ENCODE measurements at places on chromosomes 4 and X.

DNA sequence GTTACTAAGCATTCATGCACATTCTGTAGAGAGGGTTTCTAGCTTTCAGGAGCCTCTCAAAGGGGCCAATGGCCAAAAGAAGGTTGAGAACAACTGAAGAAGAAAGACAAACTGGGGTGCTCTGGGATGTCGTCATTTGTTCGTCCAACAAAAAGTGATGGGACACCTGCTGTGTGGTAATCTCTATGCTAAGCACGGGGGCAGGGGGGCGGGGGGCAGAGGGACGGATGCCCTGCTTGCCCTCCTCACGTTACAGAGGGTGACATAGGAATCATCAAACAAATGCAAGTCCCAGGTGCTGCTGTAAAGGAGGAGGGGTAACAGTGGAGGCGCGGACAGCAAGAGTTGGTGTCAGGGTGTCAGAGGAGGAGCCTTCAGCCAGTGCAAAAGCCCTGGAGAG is 12.8 kb upstream of the CRMP1 start:
- no peak for DNase-seq

DNA sequence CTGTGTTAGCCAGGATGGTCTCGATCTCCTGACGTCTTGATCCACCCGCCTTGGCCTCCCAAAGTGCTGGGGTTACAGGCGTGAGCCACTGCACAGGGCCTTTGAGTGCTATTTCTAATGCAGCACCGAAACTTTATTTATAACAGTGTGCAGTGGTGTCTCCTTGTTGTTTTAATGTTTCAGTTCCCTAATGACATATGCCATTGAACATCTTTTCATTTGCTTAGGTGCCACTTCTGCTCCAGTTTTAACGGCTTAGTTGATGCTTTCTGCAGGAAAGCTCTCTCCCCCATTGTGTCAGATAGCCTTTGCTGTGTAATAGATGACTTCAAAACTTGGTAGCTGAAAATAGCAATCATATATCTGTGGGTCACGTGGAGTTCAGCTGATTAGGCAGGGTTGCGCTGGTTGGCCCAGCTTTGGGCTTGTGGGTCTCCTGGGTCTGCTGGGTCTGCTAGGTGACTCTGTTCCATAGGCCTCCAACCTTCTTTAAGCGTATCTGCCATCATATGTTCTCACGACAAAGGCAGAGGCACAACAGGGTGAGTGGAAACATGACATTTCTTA is 76.4 kb upstream of the SHISA3 start:
- no peak for DNase-seq

DNA sequence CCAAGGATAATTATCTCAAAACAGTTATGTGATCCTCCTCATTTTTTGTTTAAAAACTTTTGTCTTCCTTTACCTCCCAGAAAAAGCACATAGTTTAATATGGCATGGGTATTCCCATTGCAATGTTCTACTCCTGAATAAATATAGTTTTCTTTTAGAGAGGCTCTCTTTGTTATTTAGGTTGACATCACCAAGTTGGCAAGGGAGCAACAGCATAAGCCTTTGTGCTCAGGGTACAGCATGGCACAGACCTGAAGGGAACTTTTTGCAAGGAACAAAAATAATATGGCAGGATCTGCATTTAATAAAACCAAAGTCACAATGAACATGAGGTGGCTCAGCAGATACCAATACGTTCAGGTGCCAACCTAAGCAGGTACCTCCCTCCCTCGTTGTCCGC is 47.1 kb upstream of the NPY2R start:
- no peak for DNase-seq

DNA sequence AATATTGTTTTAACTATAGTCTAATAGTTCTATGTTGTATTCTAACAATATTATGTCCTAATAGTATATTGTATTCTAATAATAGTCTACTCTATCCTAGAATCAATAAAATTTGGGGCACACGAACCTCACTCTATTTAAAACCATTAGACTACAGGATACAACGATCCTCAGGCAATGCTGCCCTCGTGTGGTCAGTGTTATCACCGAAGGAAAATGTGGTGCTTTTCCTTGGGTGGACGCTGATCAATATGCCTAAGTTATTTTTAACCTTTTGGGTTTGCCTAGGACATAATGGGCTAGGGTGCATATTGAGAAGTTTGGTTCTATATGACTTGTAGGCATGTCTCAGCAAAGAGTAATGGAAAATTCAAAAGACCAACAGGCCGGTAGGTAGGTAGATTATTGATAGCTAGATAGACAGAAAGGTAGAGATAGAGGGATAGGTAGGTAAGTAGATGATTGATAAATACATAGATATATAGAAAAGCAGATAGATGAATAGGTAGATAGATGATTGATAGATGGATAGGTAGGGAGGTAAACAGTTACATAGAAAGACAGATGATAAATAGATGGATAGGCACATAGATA is 75.1 kb downstream of the PRKX start:
- DNase-seq, result peak; percentile 16

DNA sequence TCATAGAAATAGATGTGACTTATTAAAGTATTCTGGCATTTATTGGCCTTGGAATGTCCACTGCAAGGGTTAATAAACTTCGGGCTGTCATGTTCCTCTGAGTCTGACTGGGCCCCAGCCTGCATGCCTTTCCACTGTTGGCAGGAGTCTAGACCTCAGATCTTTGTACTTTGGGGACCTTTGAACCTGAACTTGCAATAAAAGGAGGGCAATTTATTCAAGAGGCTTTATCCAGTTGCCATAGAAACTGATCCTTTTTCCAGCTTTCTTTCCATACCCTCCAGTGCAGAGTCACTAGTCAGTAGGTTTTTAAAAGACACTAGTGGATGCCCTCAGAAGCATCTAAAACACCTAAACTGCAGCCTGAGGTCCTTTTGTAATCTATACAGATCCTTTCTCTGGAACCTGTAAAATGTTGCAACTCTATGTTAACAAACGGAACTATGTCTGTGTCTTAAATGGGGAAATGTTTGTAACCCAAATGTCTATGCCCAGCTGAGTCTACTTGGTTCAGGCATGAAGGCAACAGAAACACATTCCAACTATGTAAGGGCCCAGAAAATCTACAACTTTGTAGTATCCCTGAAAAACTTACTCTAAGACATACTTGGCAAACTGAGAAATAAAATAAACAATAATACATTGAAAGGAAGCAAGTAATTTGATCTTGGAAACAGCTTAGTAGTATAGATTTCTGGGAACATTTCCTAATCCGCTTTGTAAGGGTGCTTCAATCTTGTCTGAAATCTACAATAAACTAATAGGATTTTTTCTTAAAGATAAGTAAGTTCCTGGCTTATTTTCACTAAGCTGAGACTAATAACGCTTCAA is 41.5 kb downstream of the SOWAHB start:
- DNase-seq, result no peak

- DNase-seq, result no peak
These were observed 218.8 kb downstream of the STPG2 start for GRCh38 chr4:97924341-97924958.

DNA sequence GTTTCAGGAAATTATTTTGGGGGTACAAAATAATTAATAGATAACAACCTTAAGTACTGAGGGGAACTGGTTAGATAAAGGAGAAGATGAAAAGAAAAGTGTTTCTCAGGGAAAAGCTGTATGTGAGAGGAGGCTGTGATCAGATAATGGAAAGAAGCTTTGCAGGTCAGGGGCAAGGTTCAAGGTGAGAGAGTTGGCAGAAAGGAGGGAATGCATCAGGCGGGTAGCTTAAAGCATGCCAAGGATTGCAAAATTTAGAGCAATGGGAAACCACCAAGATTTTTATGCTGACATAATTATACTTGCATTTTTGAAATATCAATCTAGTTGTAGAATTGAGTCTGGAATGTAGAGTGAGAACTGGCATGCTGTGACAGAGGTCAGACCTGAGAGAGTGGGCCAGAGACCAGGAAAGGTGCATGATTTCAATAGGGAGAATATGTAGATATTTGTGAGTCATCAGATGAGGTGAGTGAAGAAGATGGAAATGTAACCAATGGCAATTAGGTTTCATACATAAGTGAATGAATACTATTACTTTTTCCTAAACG is 508.7 kb downstream of the TRIML1 start:
- no peak for DNase-seq

DNA sequence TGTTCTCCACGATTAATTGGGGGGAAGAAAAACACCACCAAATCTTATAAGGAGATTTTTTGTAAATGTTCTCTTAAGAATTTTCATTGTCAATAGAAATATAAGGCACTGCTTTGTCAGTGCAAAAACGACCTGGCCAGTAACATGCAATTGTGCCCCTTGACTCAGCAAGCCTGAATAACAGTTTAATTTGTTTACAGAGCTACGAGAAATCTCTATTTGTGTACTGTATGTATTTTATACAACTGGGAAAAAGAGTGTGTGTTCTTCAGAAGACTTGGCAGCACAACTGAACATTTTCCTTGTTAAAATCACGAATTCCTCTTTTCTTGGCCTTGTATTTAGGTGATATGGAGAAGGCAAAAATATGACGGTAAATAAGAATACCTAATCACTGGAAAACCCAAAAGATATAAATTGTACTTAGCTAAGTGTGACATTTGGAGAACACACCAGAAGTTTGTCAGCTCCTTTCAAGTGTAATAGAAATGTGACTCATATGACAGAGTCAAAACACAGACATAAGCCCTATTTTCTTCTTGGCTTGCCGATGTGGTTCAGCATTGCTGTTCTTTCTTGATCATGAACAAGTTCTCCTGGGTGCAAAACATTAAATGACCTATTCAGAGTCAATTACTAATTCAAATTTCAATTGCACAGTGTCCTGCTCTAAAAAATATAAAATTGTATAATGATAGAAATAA is 945.0 kb upstream of the INTU start:
- no peak for DNase-seq

DNA sequence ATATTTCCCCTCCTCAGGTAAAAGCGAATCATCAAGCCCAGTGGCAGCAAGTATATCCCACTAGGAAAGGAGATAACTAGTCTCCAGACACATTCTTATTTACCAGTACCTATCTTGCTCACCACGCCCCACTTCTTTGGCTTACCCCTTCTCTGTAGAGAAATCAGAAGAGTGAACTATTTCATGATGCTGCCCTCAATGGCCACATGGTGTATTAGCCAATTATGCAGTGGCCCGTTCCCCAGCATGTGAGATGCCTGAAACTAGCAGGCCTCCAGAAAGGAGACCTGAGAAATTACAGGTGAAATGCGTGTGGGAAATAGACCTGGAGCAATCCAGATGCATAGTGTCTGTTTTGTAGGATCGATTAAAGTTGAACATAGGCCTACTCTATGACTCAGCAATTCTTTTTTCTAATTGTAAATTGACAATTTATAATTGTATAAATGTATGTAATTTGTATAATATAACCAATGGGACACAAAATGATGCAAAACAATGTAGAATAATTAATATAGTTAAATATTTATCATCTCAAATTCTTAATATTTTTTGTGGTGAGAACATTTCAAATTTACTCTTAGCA is 87.3 kb downstream of the CXCL13 start:
- DNase-seq, result no peak

DNA sequence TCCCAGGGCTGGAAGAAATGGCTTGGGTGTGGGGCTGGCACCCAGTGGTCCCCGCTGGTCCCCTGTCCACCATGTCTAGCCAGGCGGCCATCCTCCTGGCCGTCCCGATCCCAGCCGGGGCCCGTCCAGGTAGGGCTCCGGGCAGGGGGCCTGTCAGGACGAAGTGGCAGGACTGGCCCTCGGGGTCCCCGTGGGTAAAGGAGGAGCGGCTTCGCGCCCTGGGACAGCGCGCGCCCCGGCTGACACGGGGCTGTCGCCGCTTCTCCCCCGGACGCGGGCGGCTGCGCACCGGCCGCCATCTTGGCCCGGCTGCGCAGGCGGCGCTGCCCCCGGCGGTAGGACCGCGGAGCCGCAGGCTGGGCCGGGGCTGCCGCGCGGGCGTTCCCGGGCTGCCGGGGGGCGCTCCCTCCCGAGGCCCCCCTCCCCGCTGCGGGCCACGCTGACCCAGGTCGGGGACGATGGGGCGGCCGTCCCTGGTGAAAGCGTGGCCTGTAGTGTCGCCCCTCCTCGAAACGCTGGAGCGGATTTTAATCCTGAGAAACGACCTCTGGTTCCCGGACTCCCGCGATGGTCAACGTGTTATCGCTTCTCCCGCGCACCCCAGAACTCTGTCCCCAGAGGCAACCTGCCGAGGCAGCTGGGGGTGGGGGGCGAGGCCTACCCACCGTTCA is 60.4 kb upstream of the BCOR start:
- DNase-seq, result peak; percentile 34

GRCh38 chrX:25011589-25012432 is 4.0 kb downstream of the ARX start:
- no peak for DNase-seq

GRCh38 chr4:57924951-57925350 is 814.8 kb upstream of the IGFBP7 start:
- DNase-seq, result no peak

- no peak for DNase-seq
These were observed 67.2 kb upstream of the CCSER1 start for GRCh38 chr4:90060039-90060438.

Measured in nucleus accumbens (tissue), 56 donors.